Frontal cortex (tissue), 4 donors: ENCODE measurements at places on chromosomes 13 and 19. TPM values are rescaled to one million over a fixed set of nuclear protein-coding genes. Genes with fewer than 3 reads are reported as not detected.

The ZNF429 gene
- total RNA-seq, result 28.5 TPM

The TNNT1 gene
- 2.4 TPM for total RNA-seq

DNA sequence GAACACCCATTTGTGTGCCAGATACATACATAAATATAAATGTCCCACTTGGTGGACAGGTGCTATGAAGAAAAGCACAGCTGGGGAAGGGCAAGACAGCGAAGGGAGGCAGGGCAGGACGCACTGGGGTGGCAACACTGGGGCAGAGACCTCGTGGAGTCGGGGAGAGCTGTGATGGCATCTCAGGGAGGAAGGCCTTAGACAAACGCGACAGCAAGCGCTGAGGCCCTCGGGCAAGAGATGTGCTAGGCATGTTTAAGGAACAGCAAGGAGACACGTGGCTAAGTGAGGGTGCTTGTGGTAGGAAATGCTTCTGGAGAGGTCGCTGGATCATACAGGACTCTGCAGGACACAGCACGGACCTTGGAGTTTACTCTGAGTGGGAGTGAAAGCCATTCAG is 23.3 kb upstream of the CCNP start:
- DNase-seq, result no peak

GRCh38 chr19:28542394-28543243 is 670.3 kb downstream of the UQCRFS1 start:
- DNase-seq, result no peak

DNA sequence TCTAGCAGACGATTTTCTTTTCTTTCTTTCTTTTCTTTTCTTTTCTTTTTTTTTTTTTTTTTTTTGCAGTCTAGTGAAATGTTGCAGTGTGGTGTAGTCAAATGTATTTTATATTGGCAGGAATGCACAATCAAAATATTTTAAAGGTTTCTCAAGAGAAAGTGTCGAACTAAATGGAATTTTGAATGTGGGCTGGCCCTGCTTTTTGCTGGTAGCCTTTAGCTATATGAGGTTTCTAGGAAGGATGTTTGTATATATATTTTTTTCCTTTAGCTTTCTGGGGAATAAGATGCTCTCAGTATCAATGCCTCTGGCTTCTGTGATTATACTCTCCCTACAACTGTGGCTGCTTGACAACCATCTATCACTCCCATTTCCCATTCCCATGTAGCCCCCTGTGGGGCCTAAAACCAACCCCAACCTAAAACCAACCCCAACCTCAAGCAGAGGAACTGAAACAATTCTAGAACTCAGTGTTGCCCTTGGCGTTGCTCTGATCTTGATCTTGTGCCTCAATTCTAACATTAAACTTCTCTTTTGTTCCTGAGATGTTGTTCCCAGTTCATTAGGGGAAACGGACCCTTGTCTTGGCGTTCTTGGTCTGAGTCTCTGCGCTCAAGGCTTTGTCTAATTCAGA is 27.1 kb downstream of the CYSLTR2 start:
- DNase-seq, result no peak

DNA sequence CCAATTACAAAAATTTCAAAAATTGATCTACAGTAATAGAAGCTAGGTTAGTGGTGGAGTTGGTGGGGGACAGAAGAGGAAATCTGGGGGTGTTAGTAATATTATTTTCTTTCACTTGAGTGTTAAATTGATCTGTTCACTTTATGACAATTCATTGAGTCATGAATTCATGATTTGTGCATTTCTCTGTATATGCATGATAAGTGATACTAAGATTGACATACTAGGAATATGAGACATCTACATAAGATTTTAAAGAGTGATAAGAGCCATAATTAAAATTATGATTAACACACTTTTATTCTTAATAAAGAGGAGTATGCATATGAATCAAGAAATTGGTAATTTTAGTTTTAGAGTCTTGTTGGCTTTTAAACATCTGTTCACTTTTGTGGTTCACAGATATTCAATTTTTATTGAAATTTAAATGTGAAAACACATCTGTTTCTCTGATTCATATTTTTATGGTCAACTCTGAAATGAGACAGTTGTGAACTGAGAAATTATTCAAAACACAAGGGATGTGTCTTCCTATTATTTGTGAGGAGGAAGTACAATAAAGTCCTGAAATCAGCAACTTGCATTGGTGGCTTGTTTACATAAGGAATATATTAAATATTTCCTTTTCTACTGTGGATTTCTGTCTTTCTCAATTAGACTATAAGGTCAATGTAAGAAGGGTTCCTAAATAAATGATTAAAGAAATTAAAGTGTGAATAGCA is 196.5 kb downstream of the ITGBL1 start:
- no peak for DNase-seq

- no peak for DNase-seq
Measured at GRCh38 chr19:29054886-29055675, 157.9 kb downstream of the UQCRFS1 start.

- no peak for DNase-seq
Measured at GRCh38 chr13:105346141-105346775, 1189.2 kb downstream of the EFNB2 start.

GRCh38 chr19:5960005-5961001 is 17.6 kb downstream of the RANBP3 start:
- no peak for DNase-seq

DNA sequence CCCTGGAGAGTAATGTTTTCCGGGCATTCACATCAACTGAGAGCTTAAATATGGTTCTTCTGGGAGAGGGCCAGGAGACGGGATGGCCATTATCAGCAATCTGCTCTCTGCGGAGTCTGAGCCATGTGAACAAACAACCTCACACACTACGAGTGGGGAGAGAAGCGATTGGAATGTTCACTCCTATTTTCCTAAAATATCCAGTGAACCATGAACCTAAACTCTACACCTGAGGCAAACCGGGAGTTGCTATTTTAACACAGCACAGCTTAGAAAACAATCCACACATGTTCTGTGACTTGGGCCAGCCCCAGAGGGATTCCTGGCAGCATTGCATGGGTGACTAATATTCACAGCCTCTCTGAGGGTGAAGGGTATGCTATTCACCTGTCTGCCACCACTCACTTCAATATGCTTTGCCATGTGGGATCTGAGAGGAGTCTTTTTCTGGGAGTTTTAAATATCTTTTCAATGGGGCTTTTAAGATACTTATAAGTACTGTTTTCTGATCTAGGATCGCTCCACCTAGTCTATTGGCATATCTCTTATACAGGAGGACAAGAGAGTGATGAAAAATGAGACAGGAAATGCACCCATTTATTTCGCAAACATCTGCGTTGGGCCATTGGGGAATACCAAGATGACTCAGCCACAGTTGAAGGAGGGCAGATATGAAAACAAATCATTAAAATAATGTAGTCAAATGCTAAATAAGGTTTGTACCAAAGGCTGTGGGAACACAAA is 72.6 kb upstream of the SERP2 start:
- DNase-seq, result no peak

- no peak for DNase-seq
Measured at GRCh38 chr13:100826441-100826840, 151.8 kb upstream of the TMTC4 start.
